ENCODE measurements at places on chromosomes 5 and 9.

DNA sequence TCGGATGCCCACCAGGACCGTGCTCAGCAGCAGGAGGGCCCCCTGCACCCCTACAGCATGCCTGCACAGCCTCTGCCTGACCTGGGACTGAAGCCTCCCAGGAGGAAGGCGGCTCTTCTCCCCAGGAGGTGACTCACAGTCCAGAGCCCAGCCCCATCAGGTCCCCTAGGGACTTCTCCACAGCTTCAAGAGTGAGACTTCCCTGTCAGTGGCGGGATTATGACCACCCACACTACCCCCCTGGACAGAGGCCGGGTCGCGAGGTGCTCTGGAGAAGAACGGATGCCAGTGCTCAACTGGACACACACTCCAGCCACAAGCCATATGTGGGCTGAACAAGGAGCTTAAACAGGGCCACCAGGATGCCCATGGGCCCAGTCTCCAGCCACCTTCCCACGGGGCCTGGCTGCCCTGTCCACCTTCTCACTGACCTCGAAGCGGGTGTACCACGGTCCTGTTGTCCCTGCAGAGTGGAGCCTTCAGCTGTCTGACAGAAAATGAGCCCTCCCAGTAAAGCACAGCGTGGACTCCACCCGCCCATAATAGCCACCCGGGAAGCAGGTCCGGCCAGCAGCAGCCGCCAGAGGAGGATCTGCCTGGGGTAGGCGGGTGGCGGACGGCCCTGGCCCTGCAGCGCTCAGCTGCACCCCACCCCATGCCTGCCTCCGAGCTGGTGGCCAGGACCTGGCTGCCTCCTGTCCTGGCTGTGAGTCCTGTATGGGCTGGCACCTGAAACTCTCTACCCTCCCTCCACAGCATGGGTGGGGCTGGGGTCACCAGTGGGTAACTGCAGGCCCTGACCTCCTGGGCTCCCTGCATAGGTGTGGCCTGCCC is 54.7 kb downstream of the SEMA4D start:
- no peak for DNase-seq

DNA sequence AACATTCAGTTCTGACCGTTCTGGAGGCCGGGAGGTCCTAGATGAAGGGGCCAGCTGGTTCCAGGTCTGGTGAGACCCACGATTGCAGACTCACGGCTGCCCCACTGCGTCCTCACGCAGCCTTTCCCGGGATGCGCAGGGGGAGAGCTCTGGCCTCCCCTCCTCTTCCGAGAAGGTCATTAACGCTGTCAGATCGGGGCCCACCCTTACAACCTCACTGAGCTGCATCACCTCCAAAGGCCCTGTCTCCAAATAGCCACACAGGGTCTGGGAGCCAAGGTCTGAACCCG is 66.6 kb upstream of the PPP1R26 start:
- DNase-seq, result no peak

DNA sequence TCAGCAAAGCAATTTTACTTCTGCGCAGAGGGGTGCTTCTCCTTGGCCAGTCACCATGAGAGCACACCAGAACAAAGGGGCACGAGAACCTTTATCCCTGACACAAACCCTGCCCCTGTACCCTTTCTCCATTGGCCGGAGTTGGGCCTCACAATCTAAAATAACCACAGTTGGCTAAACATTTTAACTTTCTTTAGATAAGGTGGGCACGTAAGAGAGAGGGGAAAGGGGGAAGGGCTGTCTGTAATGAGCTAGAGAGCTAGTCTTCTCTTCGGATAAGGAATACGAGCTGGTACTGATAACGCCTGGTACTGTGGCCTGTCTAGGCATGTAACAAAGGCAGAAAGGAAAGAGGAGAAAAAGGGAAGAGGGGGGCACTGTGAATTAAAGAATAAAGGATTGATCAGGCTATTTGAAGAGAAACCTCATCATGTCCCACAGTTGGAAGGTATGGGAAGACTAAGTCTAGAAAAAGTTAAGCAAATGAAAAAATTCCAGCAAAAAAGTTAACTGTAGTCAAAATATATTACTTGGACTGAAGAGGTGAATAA is 1.8 kb upstream of the IARS1 start:
- no peak for DNase-seq

DNA sequence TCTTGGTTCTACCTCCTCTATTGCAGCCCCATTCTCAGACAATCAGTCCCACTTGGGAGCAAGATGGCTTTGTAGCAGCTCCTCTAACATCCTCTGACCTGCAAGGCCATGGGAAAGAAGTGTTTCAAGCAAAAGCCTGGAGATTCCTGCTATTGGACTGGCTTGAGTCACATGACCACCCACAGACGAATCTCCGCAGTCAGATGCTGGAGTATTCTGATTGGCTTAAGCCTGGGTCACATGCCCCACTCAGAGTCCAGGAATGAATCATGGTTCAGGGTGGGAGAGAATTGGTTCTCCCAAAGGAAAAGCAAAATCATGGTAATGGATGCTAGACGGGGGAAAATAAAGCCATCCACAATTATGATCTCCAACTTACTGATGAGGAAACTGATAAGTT is 22.6 kb upstream of the LMX1B start:
- DNase-seq, result no peak

DNA sequence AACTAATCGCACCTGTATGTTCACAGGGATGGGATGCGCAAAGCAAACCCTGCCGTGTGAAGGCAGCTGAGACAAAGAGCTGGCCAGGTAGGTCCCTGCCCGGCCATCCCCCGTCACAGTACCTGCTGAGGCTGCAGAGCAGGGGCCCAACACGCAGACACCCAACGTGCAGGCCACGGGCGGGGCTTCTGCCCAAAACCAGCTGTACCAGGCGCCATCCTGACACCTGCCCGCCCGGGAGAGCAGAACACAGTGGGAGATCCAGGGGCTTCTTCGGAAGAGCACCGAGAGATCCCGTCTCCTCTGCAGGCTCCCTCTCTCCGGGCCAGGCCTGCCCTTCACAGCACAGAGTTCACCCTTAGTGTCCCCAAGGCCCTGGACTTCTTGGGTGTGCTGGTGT is 28.4 kb downstream of the ABO start:
- no peak for DNase-seq

GRCh38 chr5:180311216-180311615 is 19.3 kb upstream of the MAPK9 start:
- no peak for DNase-seq

GRCh38 chr9:6978591-6978990 is 220.8 kb downstream of the KDM4C start:
- DNase-seq, result no peak

DNA sequence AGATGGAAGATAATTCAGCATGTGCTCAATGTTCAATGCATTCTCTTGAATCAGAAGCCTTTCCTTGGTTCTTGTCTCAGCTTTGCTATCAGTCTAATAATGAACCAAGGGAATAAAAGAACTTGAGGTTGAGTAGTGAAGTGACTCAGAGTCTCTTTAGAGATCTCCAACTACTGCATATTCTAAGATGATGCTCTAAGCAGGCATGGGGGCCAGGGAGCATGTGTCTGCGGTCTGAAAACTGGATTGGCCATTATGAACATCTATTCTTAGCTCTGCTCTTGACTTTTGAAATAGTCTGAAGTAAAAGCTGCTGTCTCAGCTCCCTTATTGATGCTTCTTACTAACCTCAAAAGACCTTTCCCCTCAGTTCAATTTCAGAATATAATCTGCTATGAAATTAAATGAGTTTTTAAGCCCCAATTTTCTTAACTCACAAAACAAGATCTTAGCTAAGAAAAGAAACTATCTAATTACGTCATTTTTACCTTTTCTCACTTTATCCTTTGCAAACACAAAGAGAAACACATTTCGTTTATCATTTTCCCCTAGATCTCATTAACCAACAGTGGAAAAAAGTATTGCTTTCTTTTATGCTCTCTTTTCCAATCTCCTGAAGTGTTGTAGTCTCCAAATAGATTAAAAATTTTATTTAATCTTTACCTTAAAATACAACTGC is 44.8 kb downstream of the PLCXD3 start:
- DNase-seq, result no peak

Data from NCI-H2081 (cell line).